ENCODE measurements at places on chromosomes 1 and 21. TPM values are rescaled to one million over a fixed set of nuclear protein-coding genes. Genes with fewer than 3 reads are reported as not detected.

VANGL2 gene
- 0.94 TPM for polyA plus RNA-seq

LCE6A gene
- polyA plus RNA-seq = not detected

SH2D5 gene
- polyA plus RNA-seq = not detected

USP24 gene
- 13.9 TPM for polyA plus RNA-seq

OVAAL gene
- polyA plus RNA-seq = 2.8 TPM

MCOLN2 gene
- not detected for polyA plus RNA-seq

KRTAP19-1 gene
- polyA plus RNA-seq = not detected

GRCh38 chr1:89779151-89779940 lies 41.5 kb upstream of the LRRC8D start:
- DNase-seq = no peak

DNA sequence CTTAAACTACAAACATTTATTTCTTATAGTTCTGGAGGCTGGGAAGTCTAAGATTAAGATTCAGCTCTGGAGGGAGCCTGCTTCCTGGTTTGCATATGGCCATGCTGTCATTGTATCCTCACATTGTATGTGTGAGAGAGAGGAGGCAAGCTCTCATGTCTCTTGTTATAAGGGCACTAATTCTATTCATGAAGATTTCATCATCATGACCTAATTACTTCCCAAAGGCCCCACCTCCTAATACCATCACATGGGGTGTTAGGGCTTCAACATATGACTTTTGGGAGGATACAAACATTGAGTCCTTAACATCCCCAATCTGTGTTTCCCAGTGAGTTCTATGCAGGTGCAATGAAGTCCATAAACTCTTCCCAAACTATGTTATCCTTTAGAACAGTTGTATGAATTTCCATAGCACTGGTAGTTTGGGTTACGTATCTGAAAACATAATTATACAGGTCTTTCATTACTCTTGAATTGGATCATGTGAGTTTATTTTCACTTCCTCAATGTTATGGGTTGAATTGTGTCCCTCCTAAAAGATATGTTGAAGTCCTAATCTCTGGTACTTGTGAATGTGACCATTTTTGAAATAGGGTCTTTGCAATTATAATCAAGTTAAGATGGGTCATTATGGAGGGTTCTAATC lies 124.2 kb downstream of the RUNX1 start:
- DNase-seq = no peak

DNA sequence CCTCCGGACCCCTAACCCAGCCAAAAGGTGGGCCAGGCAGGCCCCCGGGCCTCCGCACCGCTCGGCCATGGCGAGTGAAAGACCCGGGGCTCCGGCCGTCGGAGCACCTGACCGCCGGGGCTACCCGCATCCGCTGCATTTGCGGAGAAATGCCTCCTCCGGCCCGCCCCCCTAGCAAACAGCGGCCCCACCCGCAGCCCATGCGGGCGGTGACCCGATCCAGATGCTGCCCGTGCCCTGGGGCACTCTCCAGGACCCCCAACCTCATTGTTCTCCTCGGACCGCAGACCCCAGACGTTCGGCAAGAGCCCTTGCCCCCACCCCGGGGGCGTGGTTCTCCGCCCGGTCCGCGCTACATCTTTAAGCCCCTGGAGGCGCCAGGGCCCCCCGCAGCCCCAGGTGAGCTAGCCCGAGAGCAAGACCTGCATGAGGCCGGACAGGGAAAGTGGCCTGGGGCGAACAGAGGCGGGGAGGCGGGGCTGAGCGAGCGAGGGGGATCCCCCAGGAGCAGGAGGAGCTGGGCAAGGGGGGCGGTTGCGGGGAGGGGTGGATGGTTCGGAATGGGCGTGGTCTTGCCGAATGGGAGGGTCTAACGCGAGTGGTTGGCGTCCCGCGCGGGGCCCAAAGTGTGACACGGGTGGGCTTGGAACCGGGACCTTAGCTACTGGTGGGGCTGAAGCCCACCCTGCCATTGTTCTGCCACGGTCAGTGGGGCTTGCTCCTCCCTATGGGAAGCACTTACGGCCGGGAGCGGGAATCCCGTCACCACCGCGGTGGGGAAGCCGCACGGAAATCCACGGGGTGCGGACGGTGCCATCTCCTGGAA lies 6.3 kb upstream of the CRYBG2 start:
- no peak for DNase-seq

GRCh38 chr1:21935891-21936365 lies 1.2 kb downstream of the HSPG2 start:
- no peak for DNase-seq

DNA sequence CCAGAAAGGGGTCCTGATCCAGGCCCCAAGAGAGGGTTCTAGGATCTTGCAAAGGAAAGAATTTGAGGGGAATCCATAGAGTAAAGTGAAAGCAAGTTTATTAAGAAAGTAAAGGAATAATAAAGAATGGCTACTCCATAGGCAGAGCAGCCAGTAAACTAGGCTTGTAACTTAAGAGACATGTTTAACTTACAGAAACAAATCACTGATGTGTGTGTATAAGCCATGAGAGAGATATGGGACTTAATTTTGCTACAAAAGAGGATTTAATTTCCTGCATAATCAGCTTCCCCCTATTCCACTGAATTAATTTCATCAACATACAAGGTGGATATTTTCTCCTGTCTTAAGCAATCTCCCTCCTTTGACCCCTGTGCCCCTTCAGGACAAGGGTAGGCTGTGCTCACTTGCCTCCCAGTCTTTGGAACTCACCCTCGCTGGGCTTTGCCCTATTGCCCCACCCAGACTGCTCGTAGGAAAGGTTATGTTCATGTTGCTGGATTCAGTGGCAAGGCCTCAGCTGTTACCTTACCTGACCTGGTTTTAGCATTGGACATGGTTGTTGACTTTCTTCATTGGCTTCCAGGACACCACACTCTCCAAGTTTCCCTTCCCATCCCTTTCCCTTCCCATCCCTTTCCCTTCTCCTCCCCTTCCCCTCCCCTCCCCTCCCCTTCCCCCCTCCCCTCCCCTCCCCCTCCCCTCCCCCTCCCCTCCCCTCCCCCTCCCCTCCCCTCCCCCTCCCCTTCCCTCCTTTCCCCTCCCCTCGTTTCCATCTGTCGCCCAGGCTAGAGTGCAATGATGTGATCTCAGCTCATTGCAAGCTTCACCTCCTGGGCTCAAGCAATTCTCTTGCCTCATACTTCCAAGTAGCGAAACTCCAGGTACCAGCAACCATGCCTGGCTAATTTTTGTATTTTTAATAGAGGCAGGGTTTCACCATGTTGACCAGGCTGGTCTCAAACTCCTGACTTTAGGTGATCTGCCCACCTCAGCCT lies 44.6 kb downstream of the TBCE start:
- DNase-seq = no peak

DNA sequence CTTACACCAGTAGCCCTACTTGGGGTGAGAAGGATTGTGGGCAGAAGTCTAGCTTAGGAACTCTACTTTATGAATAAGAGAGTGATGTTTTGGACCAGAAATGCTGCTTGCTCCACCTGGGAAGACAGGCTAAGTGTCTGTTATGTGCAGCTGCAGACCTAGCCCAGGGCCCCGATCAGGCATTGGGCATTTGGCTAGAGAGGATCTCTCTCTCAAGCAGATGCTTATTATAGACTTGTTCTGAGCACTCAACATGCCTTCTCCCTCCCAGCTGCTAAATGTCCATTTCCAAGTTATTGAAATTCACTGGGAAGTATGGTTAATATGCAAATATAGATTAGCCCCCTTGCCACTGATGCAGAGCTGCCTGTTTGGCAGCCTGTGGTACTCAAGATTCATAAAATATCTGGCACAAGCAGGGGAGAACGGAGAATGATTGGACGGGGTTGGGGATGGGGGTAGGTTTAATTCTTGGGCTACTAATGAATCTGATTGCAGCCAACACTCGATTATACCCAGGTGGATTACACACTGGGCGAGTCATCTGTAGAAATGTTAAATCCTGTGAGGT lies 115.9 kb downstream of the KCND3 start:
- DNase-seq = no peak

DNA sequence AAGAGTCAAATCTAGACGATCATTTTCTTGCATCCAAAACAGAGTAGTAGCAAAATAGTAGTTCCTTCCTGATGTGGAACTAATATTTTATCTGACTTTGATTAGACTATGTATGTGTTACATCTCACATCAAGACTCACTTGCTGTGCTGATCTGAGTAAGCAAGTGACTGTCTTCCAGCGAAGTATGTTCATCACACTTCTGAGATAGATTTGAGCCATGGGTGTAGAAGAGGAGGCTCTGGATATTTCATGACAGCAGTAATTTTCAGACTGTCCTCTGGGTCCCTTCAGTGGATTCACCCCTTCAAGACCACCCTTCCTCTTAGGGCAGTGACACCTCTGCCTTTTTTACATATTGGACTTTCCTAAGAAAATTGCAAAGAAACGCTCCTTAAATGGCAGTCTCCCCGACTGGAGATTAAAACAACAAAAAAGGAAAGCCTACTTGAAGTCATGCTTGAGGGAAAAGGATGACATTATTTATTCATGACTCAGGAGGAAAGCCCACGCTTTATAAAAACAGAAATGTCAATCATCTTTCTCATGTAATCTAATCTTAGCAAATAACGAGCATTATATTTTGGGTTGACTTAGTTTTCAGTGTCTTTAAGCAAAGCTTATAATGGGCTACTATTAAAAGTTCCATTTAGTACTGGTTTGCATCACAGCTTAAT lies 22.8 kb downstream of the ATP1B1 start:
- DNase-seq = no peak

- DNase-seq = no peak
These were observed 1.2 kb downstream of the NHLH2 start for GRCh38 chr1:115839679-115840237.

- DNase-seq = no peak
These were observed 135.7 kb upstream of the RUNX3 start for GRCh38 chr1:25065795-25066238.

DNA sequence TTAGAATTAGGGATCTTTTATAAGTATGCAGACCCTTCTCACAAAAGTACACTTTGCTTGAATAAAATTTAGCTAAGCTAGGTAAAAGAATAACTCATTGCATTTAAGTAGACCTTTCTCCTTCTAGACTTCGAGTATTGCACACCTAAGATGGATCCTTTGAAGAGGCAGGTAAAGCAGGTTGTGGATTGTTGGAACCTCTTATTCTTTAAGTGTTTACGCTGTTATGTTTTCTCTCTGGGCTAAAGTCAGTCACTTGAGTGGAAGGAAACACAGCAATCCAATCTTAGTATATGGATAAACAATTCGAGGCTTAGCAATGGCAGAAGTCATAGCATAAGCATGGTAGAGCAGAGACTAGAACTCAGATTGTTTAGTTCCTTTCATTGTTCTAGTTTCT lies 11.4 kb downstream of the MAGI3 start:
- no peak for DNase-seq

DNA sequence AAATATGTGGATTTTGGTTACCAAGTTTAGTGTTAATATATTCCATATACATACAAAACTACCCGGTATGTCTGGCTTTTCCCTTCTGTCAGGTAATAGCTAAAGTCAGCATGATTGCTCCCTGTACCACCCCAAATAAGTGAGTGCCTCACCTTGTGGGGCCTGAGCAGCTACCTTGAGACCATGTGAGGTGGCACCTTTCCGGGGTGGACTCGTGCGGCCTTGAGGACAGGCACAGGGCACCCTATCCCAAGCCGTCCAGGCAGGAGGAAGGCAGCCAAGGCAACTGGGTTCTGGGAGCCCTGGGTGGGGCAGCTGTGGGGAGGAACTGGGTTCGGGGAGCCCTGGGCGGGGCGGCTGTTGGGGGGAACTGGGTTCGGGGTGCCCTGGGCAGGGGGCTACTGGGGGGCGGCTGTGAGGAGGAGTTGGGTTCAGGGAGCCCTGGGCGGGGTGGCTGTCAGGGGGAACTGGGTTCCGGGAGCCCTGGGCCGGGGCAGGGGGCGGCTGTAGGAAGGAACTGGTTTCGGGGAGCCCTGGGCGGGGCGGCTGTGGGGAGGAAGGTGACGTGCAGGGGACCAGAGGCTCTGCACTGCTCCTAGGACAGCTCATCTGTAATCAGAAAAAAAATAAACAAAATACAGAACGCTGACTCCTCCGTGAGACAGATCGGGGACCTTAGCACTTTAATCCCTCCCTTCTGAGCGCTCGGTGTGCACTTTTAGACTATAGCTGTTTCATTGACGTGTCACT lies 63.3 kb downstream of the POFUT2 start:
- no peak for DNase-seq

DNA sequence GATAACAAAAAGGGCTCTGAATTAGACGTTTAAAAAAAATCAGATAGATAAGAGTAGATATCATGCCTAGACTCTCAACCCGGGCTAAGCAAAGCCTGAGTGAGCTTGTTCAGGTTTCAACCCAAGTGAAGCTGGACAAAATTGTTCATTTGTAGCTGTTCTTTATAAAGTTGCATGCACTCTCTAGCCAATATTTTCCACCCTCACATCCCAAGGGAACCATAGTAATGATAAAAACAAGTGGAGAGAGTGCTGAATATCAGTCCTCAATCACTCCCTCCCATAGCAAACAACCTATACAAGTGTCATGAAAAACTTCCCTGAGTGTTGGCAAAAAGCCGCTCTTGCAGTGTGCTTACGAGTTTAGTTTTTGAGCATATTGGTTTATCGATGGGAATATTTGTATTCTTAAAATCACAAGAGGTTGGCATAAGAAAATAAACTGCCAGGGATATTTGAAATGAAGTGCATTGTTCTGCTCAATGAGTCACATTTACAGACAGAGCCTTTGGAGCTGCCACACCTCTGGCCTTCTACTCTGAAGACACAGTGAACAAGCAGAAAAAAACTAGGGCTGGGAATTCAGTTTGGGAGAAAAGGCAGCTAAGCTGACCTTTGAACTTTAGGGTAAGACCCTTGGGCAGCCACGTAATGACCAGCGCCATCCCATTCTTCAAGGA lies 2.2 kb upstream of the CLCA2 start:
- DNase-seq = no peak

DNA sequence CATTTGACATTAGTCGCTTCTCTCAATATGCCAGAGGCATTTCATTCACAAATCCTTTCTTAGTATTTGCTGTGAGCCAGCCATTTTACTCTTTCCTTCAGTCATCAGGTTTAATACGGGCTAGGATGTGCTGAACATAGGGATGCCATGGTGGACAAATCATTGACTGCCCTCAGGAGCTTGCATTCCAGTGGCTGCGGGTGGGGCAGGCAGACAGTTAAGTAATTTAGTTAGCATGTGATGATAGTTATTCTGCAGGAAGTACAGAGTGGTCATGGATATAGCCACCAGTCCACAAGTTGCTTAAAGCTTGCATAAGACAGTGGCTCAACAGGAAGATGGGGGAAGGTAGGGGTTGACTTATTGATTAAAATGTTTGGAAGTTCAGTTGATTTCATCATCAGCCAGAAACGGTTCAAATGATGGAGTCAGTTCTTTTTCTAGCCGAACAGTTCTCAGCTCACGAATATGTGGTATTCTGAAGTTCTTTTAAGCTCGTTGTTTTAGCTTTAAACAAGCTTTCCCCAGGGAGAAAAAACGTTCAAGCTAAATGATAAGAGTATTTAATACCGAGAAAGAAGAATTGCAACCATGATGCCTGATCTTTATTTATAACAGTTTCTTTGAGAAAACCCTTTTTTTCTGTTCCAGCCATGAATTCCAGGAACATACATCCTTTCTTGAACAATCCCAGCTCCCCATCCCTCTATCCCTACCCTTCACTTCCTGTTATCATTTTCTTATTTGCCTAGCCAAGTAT lies 1.4 kb downstream of the SLC22A15 start:
- no peak for DNase-seq

- no peak for DNase-seq
These were observed 83.2 kb downstream of the HIVEP3 start for GRCh38 chr1:41835485-41835884.

- DNase-seq = no peak
These were observed 30.9 kb downstream of the DNAI4 start for GRCh38 chr1:66893712-66894111.
